ENCODE measurements at places on chromosomes 16 and 17.

GRCh38 chr16:28935924-28936783 lies 4.4 kb downstream of the CD19 start:
- DNase-seq: peak; percentile 75

GRCh38 chr17:41419716-41420115 lies 4.7 kb downstream of the KRT37 start:
- DNase-seq: no peak

DNA sequence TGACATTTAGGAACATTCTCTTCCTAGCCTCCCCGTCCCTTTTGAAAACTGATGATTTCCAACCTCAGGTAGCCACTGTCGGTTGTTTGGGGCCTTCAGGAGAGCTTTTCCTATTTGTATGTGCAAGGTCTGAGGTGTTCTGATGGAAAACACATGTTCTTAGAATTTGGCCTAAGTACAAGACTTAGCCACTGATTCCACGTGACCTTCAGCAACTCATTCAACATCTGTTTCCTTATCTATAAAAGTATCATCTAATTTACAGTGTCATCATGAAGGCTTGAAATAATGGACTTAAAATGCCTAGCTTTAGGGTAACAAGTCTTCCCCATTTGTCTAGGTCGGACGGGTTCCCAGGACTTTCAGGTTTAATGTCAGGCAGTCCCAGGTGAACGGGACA lies 259.3 kb downstream of the SOX9 start:
- DNase-seq: no peak

DNA sequence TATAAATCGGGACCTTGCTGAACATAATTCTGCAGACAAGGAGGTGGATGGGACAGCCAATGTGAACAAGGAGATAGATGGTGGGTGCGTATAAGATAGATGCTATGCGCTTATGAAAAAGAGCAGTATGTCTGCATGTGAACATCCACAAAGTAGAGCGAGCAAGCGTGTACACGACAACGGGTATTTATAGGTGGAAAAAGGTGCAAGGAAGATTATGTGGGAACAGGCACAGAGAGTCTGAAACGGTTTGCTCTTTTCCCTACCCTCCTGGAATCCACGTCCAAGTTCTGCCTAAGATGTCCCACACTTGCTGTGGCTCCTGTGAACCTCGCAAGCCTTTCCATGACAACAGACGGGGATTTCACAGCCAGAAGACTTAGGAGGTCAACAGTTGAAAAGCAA lies 43.0 kb downstream of the SNX11 start:
- no peak for DNase-seq

GRCh38 chr17:491086-492021 lies 138.7 kb upstream of the RPH3AL start:
- peak; percentile 69 for DNase-seq

DNA sequence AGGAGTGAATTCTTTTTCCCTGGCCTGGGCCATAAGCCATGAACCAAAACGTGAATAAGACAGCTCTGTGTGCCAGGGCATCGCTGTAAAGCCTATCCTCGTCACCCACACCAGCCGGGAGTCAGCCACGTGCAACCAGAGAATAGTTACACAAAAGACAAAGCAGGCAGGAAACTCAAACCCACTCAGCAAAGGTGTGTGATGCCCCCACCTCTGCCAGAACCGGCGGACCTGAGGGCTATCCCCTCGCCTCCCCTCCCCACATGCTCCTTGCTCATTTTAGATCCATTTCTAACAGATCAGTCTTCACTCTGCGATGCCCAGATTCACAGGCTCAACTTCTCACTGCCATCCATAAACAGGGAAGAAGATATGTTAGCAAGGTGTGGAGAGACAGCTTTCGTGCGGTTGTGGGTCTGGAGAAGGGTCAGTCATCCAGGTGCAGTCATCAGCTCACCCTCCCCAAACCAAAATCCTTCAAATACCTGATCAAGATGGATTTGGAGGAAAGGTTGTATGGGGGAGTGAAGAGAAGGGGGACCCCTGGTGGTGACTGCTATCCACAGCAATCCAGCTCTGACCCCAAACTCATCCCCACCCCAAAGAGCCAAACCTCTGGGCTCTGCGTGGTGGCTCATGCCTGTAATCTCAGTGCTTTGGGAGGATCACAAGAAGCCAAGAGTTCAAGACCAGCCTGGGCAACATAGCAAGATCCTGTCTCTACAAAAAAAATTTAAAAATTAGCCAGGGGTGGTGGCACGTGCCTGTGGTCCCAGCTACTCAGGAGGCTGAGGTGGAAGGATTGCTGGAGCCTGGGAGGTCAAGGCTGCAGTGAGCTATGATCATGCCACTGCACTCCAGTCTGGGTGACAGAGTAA lies 219.2 kb downstream of the C16orf78 start:
- DNase-seq: no peak

DNA sequence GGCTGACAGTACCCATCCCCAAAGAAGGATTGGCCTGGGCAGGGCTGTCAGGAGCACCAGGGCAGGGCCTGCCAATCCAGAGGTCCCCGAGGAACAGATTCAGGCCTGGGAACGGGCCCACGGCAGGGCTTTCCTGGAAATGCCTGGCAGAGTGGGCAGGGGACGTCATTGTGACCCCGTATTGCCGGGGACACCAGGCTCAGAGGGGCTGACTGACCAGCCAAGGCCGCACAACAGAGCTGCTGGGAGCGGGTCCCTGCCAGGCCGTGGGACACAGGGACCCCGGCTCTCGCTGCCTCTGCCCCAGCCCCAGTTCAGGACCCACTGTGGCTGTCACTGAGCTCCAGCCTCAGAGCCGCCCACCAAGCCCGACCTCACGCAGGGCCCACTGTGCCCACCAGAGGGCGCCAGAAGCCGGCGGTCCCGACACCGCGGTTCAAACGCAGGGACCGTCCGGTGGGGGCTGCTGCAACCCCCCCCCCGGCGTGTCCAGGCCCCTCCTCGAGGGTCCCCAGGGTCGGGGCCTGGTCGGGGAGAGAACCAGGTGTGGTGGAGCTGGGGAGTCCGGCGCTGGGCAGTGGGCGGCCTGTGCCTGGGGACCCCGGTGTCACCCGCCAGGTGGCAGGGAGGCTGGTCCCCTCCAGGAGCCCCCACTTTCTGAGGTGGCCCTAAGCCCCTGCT lies 15.2 kb upstream of the SSTR5 start:
- DNase-seq: peak; percentile 30

GRCh38 chr16:68393333-68393732 lies 55.0 kb downstream of the SMPD3 start:
- no peak for DNase-seq

DNA sequence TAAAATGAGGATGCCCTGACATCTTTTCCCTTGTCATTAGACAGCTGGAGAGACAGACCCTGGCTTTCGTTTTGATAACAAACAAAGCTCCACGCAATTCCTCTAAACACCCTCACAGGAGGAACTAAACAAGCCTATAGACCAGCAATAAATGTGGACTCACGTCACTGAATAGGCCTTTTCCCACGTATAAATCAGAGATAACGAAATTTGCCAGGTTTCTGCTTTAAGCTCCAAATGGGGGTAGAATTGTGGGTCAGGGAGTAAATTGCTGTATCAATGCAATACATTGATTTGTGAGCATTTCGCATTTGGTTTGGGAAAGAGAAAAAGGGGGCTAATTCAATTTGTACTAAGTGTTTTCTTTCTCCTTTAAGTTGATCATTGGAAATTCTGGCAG lies 256.0 kb downstream of the PMP22 start:
- no peak for DNase-seq

- peak; percentile 59 for DNase-seq
Measured at GRCh38 chr17:43021741-43022512, at the start of gene VAT1. Gene VAT1, minus strand, starts transcription at chr17:43022385. Its CDS starts 63 bp downstream, at chr17:43022322.

DNA sequence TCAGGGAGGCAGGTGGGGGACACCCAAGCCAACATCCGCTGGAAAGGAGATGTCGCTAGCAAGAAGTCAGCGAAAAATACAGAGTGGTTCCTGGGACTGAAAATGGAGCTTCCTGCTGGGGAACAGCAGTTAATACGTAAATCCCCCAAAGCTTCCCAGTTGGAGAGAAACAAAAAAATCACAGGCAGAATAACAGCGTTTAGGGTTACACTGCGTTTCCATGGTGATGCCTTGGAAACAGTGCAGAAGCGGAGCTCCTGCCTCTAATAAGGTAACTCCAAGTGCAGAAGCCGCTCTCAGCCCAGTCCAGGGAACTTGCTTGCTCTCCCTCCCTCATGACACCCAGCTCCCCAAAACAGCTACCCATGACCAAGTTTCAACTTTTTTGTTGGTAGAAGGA lies 73.4 kb downstream of the PLD6 start:
- DNase-seq: no peak

DNA sequence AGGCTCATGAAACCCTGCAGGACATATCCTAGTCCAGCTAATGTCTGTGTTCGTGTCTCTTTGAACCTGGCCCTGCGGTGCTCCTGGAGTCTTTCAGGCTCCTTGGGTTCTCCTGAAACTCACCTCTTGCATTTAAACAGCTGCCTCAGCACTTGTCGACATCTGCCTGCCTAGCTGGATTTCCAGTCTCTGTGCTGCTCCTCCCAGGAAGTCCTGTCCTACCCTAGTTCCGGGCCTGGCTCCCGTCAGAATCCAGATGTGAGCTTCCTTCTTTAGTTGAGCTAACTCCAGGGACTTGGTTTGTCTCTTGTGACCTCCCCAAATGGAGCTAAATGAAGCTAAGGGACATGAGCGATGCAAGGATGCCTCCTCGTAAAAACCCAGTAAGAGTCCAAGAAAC lies 155.2 kb upstream of the PIRT start:
- no peak for DNase-seq

- DNase-seq: no peak
Measured at GRCh38 chr17:73160980-73161630, 3.7 kb upstream of the SSTR2 start.

DNA sequence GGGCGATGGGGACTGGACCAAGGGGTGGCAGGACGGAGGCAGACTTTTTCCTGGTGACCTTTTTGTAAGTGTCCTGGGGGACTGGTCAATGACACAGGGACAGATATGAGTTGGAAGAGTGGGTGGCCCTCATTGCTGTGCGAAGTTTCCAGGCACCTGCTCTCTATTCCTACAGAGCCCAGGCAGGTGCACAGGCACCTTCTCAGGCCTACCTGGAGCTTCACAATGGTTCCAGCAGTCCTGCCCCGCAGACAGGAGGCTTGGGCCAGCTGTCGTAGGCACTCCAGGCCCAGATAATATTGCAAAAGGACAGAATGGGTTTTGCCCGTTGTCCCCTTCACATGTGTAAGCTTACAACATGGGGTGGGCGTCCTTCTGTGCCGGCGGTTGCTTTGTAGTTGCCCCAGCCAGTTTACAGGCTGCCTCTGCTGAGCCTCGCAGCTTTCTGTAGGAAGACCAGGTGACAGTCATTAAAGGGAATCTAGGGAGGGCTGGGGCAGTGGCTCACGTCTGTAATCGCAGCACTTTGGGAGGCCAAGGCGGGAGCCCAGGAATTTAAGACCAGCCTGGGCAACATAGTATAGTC lies 84.3 kb downstream of the ARHGAP23 start:
- no peak for DNase-seq

GRCh38 chr17:48012151-48012520 lies 25.5 kb downstream of the COPZ2 start:
- peak; percentile 72 for DNase-seq

GRCh38 chr16:7216719-7217118 lies 115.9 kb upstream of the RBFOX1 start:
- DNase-seq: no peak

DNA sequence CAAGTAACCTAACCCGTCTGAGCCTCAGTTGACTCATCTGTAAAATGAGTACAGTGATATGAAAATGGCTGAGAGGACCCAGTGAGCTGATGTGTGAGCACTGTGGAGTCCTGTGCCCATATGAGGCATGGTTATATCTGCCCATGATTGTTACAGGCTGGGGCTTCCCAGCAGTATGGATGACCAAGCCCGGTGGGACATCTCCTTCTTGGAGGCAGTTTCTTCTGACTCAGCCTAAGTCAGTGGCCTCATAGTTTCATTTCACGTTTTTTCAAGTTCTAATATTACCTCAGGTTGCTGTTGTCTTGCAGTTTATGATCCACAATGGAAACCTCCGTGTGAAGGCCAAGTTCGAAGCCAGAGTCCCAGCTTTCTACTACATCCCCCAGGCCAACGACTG lies 4.8 kb downstream of the ADAP2 start:
- no peak for DNase-seq

DNA sequence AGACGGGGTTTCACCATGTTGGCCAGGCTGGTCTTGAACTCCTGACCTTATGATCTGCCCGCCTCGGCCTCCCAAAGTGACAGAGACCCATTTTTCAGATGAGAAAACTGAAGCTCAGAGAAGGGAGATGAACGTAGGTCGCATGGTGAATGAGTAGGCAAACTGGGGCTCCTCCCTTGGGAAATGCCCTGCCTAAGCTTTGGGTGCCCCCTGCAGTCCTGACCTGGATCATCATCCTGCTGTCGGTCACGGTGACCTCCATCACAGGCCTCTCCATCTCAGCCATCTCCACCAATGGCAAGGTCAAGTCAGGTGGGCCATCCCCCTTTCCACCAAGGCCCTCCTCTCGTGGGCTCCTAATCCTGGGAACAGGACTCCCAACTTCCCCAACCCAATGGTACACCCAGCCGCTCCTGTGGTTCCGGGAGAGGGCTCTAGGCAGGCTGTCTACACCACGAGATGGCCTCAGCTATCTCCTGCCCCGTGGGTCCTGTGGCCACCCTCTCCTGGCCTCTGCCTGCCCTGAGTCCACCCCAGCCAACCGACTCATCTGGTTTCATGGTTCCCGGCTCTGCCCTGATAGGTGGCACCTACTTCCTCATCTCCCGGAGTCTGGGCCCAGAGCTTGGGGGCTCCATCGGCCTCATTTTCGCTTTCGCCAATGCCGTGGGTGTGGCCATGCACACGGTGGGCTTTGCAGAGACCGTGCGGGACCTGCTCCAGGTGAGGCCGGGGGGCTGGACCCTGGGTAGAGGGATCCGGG lies 4.7 kb downstream of the SLC12A3 start:
- peak; percentile 42 for DNase-seq

- no peak for DNase-seq
Measured at GRCh38 chr17:62188713-62189112, 123.6 kb upstream of the MED13 start.

DNA sequence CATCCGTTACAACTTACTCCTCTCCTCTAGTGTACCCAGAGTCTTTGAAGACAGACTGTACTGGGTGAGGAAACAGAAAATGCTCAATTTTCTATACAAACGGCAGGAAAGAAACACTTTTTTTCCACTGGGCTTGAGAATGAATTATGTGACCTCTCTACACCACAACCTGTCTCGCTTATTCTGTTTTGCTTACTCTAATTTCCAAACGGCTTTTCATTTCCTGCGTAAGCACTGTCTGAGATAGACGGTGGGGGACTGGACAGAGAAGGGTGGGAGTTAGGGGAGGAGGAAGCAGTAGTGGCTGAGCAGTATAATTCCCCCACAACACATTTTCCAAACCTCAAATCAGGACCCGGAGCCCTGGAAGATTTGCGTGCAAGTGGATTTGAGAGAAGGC lies 191.4 kb upstream of the SDK2 start:
- no peak for DNase-seq

Measured in memory B cell (primary cell).